ENCODE measurements at places on chromosomes 1 and 21.

- DNase-seq: no peak
Observed at GRCh38 chr1:228398741-228399461, 7.7 kb downstream of the TRIM11 start.

DNA sequence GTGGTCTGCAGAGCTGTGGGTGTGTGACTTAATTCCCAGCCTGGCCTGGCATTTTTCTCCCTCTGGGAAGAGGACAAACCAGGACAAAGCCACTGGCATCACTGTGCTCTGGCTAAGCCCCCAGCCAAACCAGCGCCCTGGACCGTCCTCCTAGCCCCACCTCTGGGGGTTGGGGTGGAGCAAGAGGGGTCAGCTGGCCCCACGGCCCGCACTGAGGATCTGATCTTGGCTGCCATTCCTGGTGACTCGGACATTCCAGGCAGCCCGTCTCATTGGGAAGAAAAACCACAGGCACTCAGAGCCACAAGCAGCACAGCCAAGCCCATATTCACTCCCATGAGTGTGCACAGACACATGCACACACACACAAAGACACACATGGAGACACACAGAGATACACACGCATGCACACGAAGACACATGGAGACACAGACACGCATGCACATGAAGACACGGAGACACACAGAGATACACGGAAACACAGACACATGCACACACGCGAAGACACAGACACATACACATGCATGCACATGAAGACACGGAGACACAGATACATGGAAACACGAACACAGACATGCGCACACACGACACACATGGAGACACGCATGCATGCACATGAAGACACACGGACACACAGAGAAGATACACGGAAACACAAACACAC, 2.3 kb upstream of the MXRA8 start:
- no peak for DNase-seq

- no peak for DNase-seq
Observed at GRCh38 chr1:180187626-180188025, 33.0 kb downstream of the QSOX1 start.

- DNase-seq: no peak
Observed at GRCh38 chr1:19300211-19300610, 11.6 kb upstream of the AKR7A3 start.

- no peak for DNase-seq
Observed at GRCh38 chr1:30378991-30379581, 344.3 kb downstream of the MATN1 start.

DNA sequence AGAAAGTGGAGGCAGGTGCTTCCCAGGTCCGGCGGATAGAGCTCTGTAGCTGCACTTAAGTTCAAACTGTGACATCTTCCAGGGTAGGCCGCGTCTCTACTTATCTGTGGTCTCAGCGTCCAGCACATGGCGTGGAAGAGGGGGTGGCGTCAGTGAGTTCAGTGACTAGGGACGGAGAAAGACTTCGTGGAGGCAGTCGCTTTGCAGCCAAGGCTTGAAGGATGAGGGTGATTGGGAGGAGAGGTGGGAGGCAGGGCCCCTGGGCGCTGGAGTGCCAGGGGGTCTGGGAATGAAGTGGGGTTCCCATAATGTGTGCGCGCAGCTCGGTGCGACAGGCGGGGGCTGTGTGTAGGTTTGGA, 444 bp upstream of the AGO1 start:
- DNase-seq: no peak

Data from SIG-M5 (cell line).